ENCODE measurements at places on chromosomes 13 and 19. TPM values are rescaled to one million over a fixed set of nuclear protein-coding genes. Genes with fewer than 3 reads are reported as not detected.

- no peak for DNase-seq
Measured at GRCh38 chr13:107301724-107302374, 733.9 kb upstream of the ARGLU1 start.

CRTC1 gene
- total RNA-seq = 11.8 TPM

NCR1 gene
- total RNA-seq = 0.34 TPM

DNA sequence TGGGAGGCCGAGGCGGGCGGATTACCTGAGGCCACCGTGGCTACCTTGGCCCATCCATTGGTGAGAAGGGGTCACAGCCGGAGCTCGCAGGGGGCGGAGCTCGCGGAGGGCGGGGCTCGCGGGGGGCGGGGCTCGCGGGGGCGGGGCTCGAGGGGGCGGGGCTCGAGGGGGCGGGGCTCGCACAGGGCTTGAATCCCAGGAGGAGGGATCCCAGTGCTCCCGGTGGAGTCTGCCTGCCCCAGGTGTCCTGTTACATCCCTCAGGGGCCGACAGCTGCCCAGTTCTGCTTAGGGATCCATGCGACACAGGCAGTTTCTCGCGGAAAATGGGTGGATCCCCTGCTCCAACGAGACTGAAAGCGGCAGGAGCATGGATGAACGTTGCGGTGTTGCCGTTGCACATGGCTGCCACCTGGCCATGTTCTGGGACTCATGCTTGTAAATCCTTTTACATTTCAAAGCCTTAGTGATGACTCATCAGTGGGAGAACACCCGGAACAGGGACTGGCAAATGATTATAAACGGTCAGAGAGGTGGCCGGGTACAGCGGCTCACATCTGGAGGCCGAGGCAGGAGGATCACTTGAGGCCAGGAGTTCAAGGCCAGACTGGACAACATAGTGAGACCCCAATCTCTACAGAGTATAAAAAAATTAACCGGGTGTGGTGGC is 25.1 kb downstream of the TMPRSS9 start:
- DNase-seq = no peak

- DNase-seq = no peak
Measured at GRCh38 chr19:46919324-46919723, 58.5 kb downstream of the ARHGAP35 start.

MBD3L2 gene
- total RNA-seq = not detected

DNA sequence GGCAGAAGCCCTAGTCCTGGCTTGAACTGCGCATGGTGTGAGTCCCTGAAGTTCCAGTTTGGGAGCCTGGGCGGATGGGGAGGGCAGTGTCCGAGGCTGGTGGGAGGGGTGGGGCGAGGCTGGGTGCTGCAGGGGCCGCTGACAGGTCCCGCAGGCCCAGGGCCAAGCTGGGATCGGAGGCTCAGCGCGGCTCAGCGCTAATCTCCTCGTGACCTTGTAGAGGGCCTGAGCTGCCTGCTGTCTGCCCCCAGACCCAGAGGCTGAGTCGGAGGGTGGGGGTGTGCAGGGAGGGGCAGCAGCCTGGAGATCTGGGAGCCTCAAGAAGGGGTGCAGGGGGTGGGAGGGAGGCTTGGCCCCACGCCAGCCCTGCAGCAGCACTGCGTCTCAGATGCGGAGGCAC is 3.0 kb downstream of the ATP1A3 start:
- no peak for DNase-seq
